ENCODE measurements at places on chromosomes 12 and 14.

- DNase-seq = peak; percentile 92
Observed at GRCh38 chr12:47812797-47813510, 6.7 kb downstream of the HDAC7 start.

DNA sequence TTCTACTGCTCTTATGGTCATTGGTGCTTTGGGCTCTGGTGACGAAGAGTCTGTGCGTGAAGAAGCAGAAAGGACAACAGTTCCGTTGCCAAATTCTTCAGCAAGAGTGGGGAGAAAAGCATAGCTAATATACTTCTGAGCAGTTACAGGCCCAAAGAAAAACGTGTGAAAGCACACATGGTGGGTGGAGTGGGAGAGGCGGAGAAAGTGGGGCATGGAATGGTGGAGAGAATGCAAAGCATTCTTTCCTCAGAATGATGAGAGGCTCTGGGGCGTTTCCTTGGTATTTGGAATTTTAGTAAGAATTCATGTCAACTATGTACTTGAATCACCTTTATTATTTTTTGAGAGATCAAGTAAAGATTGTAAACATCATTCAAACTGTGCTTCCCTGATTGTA is 396.1 kb downstream of the NAV3 start:
- DNase-seq = no peak

DNA sequence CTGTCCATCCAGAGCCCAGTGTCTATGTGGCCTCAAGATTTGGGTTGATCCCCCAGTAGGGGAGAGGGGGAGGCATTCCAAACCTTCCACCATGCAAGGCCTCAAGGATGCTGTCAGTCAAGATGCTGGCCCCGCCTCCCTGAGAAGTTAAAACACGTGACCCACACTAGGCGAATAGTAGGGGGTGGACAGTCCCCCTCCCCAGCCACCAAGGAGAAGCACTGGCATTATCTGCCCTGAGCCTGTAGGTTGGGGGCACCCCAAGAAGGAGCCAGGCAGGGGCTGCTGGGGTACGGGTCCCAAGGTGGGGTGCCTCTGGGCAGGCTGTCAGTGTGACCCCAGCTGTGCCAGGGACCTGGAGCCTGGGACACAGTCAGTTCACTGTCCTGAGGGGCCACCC is 2.3 kb downstream of the SLC25A29 start:
- DNase-seq = no peak

DNA sequence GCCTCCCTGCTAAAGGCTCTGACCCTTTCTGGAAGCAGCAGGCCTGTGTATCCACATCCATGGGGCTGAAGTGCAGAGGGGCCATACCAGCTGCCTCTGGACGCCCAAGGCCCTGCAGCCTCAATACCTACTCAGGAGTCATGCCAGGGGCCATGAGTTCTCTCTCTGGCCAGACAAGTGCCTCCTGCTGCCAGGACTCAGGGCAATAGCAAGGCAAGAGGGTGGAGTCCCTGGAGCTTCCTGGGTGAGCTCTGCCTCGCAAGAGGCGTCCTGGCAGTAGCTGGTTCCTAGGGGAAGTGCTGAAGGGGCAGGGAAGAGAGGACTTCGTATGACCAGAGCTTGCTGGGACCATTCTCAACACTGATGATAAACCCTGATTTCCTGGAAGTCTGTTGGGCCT is 10.9 kb upstream of the ENDOU start:
- no peak for DNase-seq
